ENCODE measurements at places on chromosomes 16 and 17.
A peak's percentile ranks its signal among the peaks of the same experiment; 100 is the strongest.

DNA sequence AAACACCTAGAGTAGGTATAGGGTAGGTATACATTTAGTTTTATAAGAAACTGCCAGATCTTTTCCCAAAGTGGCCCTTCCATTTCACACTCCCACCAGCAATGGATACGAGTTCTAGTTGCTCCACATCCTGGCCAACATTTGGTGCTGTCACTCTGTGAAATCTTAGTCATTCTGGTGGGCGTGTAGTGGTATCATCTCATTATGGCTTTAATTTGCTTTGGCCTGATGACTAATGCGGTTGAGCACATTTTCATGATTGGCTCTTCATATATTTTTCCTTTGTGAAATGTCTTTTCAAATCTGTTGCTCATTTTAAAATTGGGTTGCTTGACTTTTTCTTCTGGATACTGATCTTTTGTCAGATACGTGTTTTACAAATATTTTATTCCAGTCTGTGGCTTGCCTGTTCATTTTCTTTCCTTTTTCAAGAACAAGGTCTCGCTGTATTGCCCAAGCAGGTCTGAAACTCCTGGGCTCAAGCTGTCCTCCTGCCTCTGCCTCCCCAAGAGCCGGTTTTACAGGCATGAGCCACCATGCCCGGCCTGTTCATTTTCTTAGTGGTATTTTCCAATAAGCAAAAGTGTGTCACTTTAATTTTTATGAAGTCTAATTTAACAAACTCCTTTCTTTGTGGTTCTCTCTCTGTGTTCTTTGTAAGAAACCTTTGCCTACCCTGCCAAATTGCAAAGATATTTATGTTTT, 192.4 kb downstream of the SEC14L1 start:
- peak; percentile 60 for DNase-seq

GRCh38 chr16:5188318-5188988, 90.9 kb upstream of the EEF2KMT start:
- no peak for DNase-seq

GRCh38 chr17:9371019-9371418, 204.6 kb downstream of the STX8 start:
- no peak for DNase-seq

- DNase-seq = no peak
Measured at GRCh38 chr17:72253597-72253996, 132.8 kb downstream of the SOX9 start.

GRCh38 chr17:69018022-69018615, 42.6 kb downstream of the ABCA9 start:
- DNase-seq = no peak

- peak; percentile 84 for DNase-seq
Measured at GRCh38 chr16:80527297-80527696, 13.5 kb upstream of the DYNLRB2 start.

GRCh38 chr16:65323655-65324237, 201.9 kb upstream of the CDH11 start:
- DNase-seq = no peak

DNA sequence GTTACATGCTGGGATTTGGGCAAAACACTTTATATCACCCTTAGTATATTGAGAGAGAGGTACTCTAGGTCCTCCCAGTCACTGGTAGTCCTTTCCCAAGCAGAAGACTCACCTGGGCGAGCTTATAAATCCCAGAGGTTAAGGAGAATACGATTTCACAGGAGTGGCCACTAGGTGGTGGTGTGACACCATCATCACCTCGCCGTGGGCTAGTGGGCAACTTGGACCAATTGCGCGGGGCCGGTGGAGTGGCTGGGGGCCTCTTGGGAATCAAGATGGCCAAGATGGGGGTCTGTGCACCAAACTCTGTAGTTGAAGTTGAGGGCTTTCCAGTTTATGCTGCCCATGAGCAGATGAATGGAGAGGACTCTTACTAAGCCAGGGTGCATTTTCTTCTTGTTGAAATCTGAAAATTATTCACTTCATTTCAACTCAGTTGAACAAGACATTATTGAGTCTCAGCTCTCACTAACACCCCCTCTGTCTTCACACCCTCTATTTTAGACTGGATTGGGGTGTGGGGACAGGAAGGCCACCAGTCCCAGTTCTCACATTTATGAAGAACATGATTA, 38.2 kb upstream of the PIRT start:
- peak; percentile 46 for DNase-seq

DNA sequence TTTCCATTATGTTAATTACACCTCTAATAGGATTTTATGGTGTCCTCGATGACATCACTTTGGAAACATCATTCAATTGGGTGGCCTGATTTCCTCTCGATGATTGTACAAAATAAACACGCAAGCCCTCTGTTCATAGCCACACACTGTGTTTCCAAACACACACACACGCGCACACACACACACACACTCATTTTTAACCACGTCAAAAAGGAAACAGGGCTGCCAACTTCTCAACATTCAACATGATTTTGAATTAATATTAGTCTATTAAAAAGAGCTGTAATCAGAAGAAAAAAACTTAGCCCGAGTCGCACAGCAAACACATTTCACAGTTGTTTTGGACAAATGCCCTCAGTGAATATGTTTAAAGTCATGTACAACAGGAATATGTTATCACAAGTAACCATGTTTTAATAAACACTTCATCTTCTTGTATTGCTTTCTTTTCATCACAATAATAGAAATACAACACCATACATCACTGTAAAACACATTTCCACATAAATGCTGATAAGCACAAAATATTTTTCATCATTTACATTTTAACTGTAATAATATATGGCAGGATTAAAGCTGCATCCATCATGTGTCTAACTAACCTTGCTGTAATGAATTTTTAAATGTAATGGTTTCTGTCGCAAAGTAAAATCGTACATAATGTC, 219.1 kb upstream of the IRX3 start:
- DNase-seq = no peak

DNA sequence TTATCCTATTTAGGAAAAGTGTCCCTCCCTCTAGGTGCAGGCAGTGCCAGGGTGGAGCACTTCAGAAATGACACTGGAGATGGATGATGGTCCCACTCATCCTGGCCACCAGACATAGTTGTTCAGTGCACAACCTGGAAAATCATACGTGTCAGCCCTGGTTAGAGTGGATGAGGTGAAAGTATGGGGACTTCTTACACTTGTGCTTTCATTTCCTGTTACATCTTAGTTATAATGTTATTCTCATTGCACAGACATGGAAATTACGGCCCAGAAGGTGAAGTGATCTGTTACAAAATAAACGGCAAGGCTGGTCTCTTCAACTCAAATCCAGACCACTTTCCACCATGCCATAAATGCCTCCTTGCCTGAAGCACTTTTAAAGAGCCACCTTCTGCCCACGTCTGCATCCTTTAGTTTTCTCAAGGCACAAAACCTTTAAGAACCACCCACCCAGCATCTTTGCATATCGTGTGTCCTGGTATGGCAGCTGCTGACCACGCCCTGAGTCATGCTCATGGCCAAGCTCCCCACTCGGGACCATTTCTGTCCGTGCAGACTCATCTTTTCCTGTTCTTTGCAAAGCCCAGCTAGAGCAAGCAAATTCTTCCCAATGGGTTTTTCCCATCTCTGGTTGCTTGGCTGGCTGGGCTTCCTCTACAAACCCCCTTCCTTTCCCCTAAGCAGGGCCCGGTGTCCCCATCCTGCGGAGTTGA, 22.4 kb downstream of the TBC1D3B start:
- DNase-seq = no peak

- DNase-seq = no peak
Measured at GRCh38 chr16:2782583-2783351, 4.6 kb downstream of the PRSS33 start.

- DNase-seq = no peak
Measured at GRCh38 chr17:67518876-67519275, 141.8 kb downstream of the PITPNC1 start.

- no peak for DNase-seq
Measured at GRCh38 chr17:66580956-66581391, 253.9 kb upstream of the CACNG5 start.

DNA sequence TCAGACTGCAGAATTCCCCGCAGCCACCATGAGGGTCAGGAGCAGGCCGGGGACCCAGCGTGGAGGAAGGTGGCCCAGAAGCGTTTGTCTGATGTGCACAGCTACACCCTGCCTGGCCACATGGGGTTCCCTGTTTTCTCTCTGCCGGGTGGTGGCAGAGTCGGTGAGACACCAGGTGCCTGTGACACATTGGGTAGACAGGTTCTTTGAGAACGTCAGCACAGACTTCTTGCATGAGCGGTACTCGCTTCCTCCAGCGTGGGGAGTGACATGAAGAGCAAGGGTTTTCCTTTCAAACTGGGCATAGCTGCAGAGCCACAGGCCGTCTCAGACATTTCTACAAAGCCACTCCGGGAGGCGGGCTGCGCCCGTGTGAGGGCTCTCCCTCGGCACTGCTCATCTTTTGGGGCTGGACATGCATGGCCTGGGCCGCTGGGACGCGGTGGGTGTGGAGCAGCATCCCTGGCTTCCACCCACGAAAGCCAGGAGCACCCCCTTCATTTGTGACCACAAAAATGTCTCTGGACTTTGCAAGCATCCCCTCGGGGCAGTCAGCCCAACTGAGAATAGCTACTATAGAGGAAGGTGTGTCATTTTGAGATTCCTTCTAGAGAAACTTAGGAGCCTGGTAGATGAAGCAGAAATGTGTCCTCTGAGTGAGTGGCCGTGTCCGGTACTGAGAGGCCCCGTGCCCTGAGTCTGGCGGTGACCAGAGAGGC, 26.0 kb downstream of the NME3 start:
- DNase-seq = no peak

- no peak for DNase-seq
Measured at GRCh38 chr16:48126801-48127644, 28.8 kb downstream of the ABCC12 start.

DNA sequence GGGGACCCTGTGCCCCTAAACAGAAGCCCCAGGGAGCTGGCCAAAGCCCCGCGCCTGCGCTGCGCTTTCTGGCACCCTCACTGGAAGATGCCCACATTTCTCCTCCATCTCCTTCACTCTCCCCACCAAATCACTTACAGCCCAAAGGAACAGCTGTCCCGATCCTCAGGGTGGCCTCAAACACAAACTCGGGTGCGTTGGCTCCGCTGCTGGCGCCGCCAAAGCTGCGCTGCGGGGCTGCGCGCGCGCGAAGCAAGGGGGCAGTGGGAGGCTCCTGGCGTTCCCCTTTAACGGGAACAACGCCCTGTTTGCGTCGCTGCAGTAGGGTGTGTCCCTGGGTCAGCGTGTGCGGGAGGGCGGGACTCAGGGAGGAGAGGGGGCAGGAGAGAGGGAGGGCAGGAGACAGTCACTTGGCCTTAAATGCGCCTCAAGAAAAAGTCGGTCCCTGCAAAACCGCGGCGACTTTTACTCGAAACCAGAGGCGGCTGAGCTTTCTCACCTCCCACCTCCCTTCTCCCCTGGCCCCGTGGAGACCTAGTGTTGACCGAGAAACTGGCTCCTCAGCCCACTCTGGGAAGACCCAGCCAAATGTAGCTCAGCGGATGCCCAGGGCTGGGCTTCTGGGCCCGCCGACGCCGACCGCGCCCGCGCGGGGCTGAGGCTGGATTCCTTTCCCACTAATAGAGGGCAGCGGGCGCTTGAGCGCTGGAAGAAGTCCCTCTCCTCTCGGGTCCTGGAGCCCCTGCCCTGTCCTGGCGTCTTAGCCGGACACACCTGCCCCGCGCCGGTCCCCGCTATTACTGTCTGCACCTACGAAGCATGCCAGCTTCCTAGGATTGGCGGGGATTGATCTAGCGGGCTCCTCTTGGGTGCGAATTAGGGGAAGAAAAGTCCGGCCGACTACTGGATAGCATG, 2.6 kb downstream of the PMP22 start:
- DNase-seq = no peak

DNA sequence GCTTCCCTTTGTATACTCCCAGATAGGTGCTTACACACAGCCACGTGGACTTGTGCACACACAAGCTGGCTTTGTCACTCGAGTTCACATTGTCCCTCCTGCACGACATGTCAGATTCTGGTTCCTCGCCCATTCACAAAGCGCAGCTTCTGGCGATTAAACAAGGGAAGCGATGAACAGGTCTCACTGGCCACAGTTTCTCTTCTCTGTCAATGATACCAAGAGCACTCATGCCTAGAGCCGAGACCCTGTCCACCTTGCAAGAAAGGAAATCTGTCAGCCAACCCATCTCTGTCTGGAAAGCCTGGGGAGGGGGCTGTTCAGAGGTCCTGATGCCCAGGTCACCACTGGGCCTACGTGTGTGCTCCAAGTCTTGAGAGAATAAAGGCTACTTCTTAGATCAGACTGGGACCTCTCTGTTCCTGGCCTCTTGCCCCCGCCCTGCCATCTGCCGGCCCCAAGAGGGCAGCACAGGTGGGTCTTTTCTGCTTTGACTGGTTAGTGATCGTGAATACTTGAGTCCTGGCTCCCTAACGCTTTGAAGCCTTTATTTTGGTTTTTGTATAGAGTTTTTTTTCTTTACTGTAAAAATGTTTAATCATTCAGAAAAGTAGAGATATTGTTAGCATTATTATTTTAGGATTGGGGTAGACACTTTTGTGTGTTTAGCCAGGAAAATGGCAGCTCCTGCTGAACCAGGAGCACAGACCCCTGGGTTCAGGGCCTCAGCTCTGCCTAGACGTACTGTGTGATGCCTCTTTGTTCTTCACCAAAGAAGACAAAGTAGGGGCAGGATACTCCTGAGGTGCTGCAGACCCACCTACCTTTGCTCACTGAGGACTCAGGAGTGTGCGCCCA, 104.7 kb downstream of the MRM1 start:
- peak; percentile 73 for DNase-seq

DNA sequence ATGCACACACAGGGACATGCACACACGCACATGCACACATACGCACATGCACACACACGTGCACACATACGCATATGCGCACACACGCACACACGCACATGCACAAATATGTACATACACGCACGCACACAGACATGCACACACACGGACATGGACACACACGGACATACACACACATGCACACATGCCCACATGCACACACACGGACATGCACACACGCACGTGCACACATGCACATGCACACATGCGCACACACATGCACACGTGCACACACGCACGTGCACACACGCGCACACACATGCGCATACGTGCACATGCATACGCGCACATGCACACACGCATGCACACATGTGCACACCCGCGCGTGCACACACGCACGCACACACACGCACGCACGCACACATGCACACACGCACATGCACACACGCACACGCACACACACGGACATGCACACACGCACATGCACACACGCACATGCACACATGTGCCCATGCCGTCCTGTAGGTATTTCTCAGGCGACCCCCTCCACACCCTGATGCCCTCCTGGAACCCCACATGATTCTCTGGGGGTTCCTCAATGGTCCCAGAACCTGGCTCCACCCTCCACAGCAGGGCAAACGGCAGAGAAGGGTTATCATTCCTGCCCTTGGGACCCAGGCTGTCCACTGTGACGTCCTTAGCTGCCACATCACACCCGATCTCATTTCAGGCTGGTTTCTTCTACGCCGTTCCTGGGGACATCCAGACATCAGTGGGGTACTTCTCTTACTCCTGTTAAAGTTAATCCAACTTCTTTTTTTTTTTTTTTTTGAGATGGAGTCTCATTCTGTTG, 9.6 kb upstream of the RBFOX3 start:
- DNase-seq = no peak
